Placental pericyte (primary cell): ENCODE measurements at places on chromosomes 7 and 10. TPM values are rescaled to one million over a fixed set of nuclear protein-coding genes. Genes with fewer than 3 reads are reported as not detected.

CUZD1 gene
- total RNA-seq, result 0.22 and 0.57 TPM in 2 replicates

NANOS1 gene
- 0.66 and 8.4 TPM in 2 replicates for total RNA-seq

C10orf62 gene
- not detected in 2 replicates for total RNA-seq

CDCA7L gene
- total RNA-seq, result 32.8 and 44.0 TPM in 2 replicates

UPK3BL1 gene
- 9.6 and 10.5 TPM in 2 replicates for total RNA-seq

HMX2 gene
- not detected in 2 replicates for total RNA-seq

DDIT4 gene
- total RNA-seq, result 134 and 754 TPM in 2 replicates

GDF10 gene
- not detected in 2 replicates for total RNA-seq

MKX gene
- total RNA-seq, result under 0.01 and 0.14 TPM in 2 replicates

TDRD1 gene
- total RNA-seq, result 0.44 TPM in 1 of 2 replicates, not detected in the other

CHN2 gene
- 0.29 and 0.44 TPM in 2 replicates for total RNA-seq

ANKRD2 gene
- total RNA-seq, result not detected in 2 replicates

CPA1 gene
- total RNA-seq, result 1.8 TPM in 1 of 2 replicates, not detected in the other

DAGLB gene
- total RNA-seq, result 15.3 and 23.9 TPM in 2 replicates

EGR2 gene
- 4.4 and 14.6 TPM in 2 replicates for total RNA-seq

CH25H gene
- total RNA-seq, result 0.29 TPM in 1 of 2 replicates, not detected in the other

ZDHHC4 gene
- 41.1 and 56.0 TPM in 2 replicates for total RNA-seq

ARID5B gene
- total RNA-seq, result 46.7 and 56.7 TPM in 2 replicates
